HFFc6 (cell line): ENCODE measurements at places on chromosomes 3 and 15. TPM values are rescaled to one million over a fixed set of nuclear protein-coding genes. Genes with fewer than 3 reads are reported as not detected.

GRCh38 chr15:80931721-80932512 lies 57.7 kb downstream of the MESD start:
- no peak for DNase-seq

DNA sequence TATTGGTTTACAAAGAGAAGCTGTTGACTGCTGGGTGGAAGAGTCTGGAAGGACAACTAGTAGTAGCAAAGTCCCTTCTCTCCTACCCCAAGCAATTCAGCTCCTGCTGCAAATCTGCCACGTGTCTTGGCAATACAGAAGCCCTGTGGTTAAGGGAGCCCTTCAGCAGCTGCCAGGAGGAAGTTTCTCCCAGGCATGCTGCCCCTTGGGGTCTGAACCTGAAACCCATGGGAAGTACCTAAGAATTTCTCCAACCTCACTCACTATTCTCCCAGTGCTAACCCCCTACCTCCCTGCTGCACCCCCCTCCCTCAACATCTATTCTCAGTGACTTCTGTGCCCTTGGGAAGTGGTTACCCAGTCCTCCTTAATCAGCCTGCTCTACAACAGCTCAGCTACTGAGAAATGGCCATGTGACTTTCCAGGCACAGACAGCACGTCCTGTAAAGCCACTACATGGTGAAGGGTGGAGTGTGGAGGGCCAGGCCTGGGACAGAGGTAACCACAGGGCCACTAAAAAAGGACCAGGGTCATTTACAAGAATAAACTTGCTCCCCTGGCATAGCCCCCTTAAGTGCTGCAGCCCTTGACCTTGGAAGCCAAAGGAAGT lies 316.6 kb downstream of the NTRK3 start:
- DNase-seq = no peak

- DNase-seq = peak; percentile 79
Observed at GRCh38 chr3:105513042-105513441, 146.3 kb downstream of the ALCAM start.

- no peak for DNase-seq
Observed at GRCh38 chr15:45234562-45235235, 17.3 kb upstream of the SLC28A2 start.

DNA sequence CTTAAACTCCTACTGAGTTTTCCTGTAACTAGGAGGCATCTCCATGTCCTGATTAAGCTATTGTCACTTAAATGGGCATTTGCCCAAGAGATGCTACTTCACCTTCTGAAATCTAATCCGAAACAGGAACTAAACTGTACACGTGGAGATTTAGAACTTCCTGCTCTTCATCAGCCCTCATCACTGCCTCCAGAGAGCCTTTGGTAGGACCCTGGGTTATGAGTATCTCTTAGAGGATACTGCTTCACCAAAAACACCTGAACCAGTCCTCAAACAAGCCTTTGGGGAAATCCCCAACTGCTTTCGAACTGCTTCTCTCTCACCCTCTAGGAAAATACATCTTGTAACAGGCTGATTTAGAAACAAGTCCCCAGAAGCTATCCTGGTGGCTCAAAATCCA lies 320.3 kb downstream of the GAP43 start:
- no peak for DNase-seq

DNA sequence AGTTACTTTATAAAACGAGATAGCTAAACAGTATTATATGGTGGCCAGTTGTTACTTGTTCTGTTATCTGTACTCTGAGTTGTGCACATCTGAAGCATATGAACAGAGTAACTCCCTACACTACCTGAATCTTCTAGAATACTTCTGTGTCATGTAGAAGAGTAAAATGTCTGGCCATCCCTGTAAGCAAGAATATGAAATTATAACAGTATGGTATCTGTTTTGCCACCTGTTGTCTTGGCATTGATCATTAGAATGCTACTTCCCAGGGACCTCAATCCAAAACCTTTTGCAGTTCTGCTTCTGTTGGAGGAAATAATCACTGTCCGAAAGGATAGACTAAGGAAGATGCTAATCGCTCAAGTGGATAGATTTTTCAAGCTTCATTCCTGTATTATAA lies 1.9 kb downstream of the TEX9 start:
- DNase-seq = no peak

- no peak for DNase-seq
Observed at GRCh38 chr3:13715167-13715954, 164.5 kb downstream of the WNT7A start.

CLSTN2 gene
- not detected in 3 replicates for total RNA-seq

DNA sequence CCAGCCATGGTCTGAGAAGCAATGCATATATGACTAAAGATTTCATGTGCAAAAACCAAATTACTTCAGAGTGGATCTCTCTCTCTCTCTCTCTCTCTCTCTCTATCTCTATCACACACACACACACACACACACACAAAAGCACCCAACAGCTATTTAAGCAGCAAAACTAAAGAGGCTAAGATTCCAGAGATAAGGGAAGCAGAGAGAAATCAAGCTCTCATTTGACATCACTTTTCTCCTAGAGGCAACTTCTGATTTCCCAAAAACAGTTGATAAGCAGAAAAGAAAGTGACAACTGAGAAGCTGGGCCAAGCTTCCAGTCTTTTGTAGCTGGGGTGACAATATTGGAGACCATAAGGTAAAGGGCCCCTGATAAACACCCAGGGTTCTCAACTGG lies 526.0 kb upstream of the NR2F2 start:
- DNase-seq = no peak

DNA sequence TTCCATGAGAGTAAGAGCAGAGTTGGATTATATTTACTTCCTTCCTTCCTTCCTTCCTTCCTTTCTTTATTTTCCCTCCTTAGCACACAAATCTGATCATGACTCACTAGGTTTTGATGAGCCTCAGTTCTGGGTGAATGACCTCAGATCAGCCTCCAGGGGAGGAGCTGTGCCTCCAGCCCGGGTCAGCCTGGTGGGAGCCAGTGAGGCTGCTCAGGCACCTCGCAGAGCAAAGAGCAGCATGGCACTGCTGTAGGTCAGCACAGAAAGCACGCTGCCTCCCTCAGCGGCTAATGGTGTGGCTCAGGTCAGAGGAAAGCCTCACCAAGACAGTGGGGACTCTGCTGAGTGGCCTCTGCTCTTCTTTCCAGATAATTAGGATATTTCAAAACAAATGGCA lies 108.5 kb downstream of the SYNPR start:
- DNase-seq = no peak

ACP3 gene
- total RNA-seq = not detected in 3 replicates

- no peak for DNase-seq
Observed at GRCh38 chr3:146948186-146948585, 343.0 kb upstream of the PLSCR5 start.

- DNase-seq = no peak
Observed at GRCh38 chr15:61777689-61778088, 282.6 kb downstream of the VPS13C start.

SAMMSON gene
- not detected in 3 replicates for total RNA-seq

GRCh38 chr15:26623071-26623470 lies 149.8 kb downstream of the GABRB3 start:
- no peak for DNase-seq

DNA sequence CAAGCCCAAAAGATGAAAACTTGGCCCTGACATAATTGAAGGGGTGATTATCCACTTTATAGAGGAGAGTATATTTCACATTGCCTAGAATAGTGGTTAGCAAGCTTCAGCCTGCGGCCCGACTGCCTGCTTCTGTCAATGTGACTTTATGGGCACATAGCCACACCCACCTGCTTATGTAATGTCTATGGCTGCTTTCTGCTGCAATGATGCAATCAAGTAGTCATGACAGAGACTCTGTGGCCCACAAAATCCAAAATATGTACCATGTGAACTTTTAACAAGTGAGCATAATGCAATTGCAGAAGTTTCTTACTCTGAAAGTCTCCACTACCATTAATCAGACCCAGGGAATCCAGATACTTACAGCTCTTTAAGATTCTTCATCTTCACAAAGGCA lies 103.1 kb downstream of the LRIG1 start:
- DNase-seq = no peak

DNA sequence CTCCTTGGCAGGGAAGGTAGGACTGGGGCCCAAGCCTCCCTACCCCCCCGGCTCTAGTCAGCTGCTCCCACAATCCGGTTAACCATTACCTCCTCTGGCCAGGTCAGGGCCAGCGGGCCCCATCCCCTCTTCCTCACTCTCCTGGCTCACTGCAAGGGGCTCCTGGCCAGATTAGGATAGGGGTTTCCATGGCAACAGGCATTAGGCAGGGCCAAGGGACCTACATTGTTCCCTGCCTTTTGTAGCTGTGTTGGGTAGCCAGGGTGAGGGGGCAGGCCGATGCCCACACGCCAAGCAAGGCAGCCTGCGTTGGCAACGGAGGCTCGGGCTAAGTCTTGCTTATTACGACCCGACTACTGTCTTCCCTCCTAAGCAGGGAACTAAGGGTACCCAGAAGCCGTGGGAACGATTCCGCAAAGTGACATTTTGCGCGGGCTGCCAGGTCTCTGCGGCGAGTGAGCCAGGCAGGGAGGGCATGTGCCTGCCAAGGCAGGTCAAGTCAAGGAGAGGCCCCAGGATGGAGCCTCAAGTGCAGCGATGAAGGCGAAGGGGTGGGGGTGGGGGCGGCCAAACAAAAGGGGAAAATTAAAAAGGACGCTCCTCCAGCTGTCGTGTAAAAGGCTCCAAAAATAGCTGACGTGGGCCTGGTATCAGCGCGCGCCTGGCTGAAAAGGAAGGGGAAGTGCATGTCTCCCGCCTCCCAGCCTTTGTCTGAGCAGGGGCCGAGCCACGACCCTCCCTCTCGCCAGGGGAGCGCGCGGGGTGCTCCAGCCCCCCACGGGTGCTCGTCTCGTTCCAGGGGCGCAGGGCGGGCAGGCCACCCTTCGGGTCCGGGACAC lies 919 bp downstream of the IDH2 start:
- no peak for DNase-seq

DNA sequence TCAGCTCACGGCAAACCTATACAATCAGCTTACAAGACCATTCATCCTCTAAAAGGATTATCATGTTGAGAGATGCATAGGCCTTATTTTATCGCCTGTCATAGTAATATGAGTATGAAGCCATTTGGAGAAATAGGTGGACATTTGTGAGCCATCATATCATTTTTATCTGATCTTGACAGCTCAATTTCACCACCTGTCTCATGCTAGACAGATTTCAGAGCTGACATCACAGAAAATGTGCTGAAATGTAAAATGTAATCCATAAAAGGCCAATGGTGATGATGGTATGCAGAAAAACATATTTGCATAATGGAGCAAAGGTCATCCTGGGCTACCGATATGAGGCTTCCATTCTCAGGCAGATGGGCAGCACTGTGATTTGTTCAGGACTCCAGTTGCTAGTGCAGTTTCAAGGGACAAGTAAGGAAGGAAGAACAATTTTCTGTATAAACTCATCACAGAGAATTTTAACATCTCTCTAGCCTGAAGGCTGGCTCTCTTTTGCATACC lies 221.5 kb downstream of the ULK4 start:
- no peak for DNase-seq

PIERCE2 gene
- total RNA-seq = 0.56 to 1.3 TPM (median 0.94 TPM) in 3 replicates

CLN6 gene
- 25.7 to 37.4 TPM (median 30.7 TPM) in 3 replicates for total RNA-seq

- peak; percentile 77 for DNase-seq
Observed at GRCh38 chr3:110900576-110900975, 171.0 kb upstream of the NECTIN3 start.

PLIN1 gene
- not detected in 3 replicates for total RNA-seq

GRCh38 chr3:4376499-4376898 lies 73.3 kb downstream of the SETMAR start:
- DNase-seq = peak; percentile 14

GCSAM gene
- total RNA-seq = not detected in 3 replicates

DNA sequence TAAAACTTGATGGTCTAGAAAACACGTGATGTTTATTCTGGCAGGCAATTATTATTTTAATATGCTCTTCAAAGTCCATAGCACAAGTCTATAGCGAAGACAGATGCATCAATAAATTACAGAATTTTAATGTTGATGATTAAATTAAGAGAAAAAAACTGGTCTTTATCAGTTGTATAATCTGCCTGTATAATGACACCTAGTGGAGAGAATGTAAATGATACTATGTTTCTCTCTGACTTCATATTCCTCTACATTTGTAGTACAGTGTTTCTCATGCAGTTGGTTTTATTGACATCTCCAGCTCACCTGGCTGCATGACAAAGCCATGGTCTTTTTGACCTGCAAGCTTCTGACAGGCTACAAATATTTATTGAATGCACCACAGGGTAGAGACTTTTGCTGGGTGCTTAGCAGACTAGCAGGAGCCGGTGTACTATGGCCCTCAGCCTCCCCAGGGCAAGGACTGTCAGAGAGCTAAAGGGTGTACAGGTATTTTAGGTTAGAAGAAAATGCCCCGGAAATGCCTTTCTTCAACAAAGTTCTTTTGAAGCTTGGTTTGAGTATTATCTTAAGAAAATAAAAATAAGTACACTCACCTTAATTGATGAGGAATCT lies 289.9 kb downstream of the GAP43 start:
- peak; percentile 1 for DNase-seq

DNA sequence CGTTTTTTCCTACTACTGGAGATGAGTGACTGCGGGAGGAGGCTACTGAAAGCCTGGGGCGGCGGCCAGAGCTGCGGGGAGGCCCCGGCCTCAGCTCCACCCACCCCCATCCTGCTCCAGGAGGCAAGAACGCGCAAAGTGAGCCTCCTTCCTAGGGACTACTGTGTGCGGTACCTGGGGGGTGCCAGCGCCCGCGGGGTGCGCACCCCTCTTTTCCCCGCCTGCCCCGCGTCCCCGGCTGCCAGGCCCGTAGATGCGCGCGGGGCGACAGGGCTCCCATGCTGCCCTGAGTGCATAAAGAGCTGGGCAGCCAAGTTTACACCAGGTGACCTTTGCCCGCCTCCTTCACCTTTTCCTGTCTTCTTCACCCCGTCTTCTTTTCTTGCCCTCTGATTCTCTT lies 2.5 kb upstream of the USF3 start:
- DNase-seq = no peak

- DNase-seq = no peak
Observed at GRCh38 chr3:178457511-178457910, 78.7 kb upstream of the KCNMB2 start.

ZNF385D gene
- 3.3 to 7.8 TPM (median 4.3 TPM) in 3 replicates for total RNA-seq

DNA sequence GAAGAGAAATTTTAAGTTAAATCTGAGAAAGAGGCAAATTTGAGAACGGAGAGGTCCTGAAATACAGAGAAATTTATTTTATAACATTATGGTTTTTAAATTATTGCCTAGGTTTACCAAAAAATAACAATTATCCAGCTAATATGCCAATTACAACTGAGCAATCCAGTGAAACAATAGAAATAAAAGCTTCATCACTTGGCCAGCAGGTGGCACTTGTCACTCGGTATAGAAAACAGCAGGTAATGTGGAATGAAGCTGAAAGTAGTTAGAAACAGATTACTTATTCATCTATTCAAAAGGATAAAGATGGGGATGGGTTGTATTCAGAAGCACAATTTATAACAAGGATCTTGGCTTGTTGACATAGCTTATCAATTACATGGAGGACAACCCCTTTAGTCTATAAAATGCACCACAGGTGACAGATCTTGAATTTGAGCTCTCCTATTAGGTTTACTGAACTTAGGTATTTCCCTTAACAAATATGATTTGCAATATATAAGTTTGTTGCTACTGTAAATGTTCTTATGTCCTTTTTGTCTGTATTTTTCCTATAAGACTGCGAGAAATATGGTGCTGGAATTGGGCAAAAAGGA lies 70.1 kb upstream of the GUCA1C start:
- peak; percentile 31 for DNase-seq
